ENCODE measurements at places on chromosomes 1 and 21.

DNA sequence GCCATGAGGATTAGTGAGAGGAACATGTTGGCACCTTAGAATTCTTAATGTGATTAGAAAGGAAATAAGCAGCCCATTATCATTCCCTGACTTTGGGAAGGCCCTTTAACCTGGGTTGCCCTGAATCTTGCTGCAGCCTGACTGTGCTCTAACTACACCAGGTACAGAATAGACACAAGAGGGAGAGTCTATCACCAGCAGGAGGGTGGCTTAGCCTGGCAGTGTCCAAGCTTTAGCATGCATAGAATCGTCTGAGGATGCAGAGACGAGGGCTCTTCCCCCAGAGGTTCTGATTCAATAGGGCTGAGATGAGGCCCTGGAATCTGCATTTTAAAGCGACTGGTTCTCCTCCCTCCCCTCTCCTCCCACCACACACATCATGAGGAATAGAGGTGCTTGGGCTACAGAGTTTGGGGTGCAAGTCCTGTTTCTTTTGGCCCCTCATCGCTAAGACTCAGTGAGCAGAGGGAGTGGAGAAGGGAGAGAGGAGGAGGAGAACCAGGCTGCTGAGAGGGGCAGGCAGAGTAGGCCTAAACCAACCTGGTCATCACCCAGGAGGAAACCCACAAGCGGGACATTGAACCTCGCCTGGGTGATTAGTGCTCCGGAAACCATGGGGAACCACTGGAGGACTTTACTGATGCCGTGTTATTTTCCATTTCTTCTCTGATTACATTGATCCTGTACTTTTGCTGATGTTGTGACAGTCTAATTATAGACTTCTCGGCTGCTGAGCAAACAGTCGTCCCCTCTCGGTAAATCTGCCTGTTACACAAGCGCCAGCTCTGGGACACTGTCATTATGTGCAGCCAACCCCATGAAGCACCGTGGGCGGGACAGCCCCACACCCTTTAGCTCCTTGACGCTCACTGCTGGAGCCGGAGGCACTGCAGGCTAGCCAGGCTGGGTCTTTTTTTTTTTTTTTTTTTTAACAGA, 6.3 kb upstream of the TENT5C start:
- DNase-seq, result no peak

GRCh38 chr1:73759011-73759410, 439.0 kb downstream of the LRRIQ3 start:
- DNase-seq, result no peak

DNA sequence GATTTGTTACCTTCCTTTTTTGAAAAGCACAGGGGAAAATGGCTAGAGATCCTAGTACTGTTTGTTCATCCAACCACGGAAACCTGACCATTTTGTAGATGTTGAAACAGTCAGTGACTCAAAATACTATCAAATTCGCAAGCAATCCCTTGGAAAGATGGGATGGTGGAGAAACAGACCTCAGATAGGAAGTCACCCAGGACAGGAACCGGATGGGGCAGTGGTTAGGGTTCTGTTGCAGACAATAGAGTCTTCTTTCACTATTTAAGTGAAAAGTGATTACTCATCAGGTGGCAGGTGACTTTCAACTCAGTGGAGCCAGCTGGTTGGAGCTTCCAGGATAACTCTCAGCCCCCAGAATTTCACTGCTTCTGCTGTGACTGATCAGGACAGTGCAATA, 17.0 kb downstream of the LHX4 start:
- DNase-seq, result peak; percentile 28

DNA sequence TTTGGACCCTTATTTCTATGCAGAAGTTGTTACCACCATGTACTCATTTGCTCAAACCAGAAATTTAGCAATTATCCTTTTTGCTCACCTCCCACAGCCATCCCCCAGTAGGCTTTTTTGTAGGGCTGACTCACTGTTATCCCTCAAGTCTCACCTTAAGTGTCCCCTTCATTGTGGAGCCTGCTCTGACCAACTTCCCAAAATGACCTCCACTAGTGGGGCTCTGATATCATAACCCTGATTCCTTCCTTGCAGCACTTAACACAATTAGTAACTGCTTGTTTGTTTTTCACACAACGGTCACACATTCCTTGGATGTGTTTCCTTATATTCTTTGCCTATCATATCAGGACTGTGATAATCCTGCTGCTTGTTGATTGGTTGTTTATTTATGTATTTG, 76.7 kb downstream of the PATJ start:
- DNase-seq, result no peak

- no peak for DNase-seq
These were observed 30.3 kb upstream of the CBR3 start for GRCh38 chr21:36104317-36105300.

GRCh38 chr1:34405266-34405959, 228.7 kb downstream of the C1orf94 start:
- DNase-seq, result no peak

DNA sequence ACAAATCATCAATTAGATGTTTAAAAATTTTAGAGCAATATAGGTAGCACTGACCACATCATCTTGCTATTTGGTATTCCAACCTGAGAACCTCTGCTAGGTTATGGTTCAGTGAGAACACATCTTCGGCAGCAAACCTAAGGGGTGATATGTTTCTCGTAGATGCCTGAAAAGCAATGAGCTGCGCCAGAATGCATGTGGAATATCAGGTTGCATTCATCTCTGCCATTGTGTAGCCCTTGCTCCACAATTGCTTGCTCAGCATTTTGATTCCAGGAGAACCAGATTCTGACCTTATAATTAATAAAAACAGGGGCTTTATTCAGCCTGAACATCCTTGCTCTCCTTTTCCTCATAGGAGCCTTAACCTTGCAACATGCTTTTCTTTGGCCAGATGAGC, 408.1 kb downstream of the USH2A start:
- DNase-seq, result no peak

DNA sequence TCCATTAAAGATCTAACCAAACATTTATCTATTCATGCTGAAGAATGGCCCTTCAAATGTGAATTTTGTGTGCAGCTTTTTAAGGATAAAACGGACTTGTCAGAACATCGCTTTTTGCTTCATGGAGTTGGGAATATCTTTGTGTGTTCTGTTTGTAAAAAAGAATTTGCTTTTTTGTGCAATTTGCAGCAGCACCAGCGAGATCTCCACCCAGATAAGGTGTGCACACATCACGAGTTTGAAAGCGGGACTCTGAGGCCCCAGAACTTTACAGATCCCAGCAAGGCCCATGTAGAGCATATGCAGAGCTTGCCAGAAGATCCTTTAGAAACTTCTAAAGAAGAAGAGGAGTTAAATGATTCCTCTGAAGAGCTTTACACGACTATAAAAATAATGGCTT, 81.2 kb downstream of the PRDM2 start:
- no peak for DNase-seq

DNA sequence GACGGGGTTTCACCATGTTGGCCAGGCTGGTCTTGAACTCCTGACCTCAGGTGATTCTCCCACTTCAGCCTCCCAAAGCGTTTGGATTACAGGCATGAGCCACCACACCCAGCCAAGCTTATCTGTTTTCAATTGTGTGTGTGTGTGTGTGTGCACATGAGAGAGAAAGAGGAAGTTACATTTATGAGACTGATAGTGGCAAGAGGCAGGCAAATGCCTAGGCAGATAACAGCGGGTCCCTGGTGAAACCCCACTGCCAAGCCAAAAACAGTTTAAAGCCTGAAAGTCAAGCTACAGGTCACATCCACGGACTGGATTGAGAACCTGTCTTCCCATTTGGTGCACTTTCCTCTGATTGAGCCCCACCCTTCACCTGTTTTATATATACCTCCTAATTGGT, 35.1 kb upstream of the IFNGR2 start:
- no peak for DNase-seq

GRCh38 chr1:150981177-150981804, 801 bp upstream of the ANXA9 start:
- peak; percentile 48 for DNase-seq

DNA sequence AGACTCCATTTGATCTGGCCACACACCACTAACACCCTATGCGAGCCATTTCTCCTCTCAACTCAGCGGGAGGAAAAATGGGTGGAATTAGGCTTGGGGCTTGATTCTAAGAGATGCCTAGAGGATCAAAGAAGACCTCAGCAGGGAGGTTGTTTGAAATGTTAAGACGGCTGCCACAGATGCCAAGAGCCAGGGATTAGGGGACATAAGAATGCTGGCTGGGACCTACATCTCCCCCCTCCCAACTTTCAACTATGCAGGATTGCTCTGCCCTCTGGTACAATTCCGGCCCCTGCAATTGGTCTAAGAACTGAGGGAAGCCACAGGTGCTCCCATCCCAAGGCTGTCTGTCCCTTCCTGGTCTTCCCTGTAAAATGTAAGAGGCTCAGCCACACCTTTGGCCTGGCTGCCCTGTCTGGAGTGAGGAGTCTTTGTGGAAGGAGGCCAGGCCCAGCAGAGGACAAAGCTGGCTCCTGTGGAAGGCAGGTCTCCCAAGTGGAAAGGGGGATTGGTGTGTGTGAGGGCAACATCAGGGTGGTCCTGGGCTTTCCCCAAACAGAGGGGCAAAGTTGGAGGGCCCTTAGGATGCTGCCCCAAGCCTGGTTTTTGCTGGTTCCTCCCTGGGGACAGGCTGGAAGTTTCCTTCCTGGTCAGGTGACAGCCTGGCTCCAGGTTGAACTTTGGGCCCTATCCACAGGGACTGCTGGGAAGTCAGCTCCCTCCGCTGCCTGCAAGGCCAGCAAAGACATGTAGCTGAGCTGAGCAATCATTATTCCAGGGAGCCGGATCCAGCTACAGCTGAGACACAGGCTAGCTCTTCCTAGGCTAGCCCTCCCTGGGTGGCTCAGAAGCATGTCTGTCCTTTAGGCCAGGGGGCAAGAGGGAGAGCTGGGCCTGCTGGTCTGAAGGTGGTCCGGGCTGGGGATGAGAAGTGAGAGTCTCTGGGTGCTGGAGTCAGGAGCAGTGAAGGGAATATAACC, 34.5 kb upstream of the SYNC start:
- DNase-seq, result no peak

GRCh38 chr1:51578383-51579109, 38.3 kb upstream of the OSBPL9 start:
- DNase-seq, result no peak

- no peak for DNase-seq
These were observed 31.0 kb downstream of the ANGEL2 start for GRCh38 chr1:212984522-212985291.

DNA sequence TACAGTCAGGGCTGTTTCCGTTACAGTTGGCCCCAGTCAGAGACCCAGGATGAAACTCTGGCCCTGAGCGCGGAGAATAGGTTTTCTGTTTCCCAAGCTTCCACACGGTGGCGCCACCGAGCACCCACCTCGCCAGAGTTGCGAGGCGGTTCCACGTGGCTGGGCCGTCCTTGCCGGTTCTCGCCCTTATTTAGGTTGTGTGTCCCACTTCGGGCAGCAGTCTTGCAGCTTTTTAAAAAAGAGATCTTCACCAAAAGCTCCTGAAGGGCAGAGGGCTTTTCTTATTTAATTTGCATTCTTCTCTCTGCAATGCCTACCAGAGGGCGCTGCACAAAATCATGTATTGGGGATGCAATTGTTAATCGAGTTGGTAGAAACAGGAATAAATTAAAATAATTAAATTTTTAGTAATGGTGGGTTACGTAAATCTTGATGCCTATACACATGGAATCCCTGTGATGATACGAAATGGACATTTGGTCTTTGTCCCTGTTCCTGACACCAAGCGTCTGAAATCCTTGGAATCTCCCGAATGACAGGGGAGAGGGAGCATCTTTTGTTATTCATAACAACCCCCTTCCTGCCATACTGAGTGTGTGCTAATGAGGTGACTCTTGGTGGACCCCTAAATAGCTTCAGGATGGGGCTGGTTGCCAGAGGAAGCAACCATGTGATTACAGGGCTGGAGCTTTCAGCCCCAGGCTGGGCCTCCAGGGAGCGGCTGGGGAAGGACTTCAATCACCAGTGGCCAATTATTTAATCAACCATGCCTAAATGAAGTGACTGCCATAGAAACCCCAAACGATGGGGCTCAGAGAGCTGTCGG, 5.6 kb upstream of the S100A7 start:
- DNase-seq, result peak; percentile 70

- no peak for DNase-seq
These were observed 90.4 kb downstream of the DHRS3 start for GRCh38 chr1:12527564-12527963.

- no peak for DNase-seq
These were observed 99.5 kb downstream of the UBE2U start for GRCh38 chr1:64302971-64303370.

Data from urothelium cell line (cell line).